GOT3 (cell line): ENCODE measurements at places on chromosomes 5 and 9.

DNA sequence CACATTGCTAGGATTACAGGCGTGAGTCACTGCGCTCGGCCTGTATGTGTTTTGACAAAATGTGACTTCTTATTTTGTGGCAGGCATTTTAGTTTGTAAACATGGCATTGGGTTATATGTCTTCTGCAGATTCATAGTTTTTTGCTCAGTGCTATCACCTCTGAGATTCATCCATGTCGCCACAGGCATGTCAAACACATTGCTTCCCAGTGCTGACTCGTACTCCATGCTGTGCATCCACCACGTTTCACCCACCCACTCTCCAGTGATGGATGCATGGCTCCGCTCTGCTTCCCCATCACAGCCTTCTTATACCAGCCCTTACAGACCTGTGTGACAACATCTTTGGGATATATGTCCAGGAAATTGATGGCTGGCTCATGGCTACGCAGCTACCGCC is 158.8 kb downstream of the GAS1 start:
- no peak for DNase-seq

GRCh38 chr9:81915801-81916505 is 12.3 kb upstream of the SPATA31D4 start:
- DNase-seq, result no peak

DNA sequence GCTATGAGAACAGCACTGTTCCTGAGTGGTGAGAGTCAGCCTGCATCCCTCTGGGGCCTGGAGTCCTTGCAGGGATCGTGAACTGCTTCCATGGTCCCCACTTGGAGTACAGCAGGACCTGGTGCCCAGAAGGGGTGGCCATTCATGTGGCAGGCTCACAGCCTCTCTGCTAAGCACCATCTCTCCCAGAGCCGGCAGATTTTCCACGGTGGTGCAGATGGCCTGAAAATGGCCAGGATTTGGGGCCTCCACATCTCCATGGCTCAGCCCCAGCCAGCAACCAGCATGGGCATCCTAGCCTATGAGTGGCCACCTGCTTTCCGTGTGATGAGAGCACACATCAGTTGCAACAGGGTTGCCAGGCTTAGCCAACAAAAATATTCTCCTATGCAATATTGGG is 33.9 kb upstream of the SEMA4D start:
- DNase-seq, result no peak

- DNase-seq, result no peak
These were observed 6.8 kb downstream of the FAM219A start for GRCh38 chr9:34451545-34451944.

GRCh38 chr5:139132515-139132914 is 65.7 kb downstream of the SIL1 start:
- DNase-seq, result no peak

GRCh38 chr9:137744632-137745183 is 125.9 kb downstream of the EHMT1 start:
- no peak for DNase-seq

GRCh38 chr5:60010328-60010727 is 116.8 kb upstream of the PDE4D start:
- DNase-seq, result no peak

GRCh38 chr9:98789483-98790133 is 6.7 kb downstream of the ANKS6 start:
- no peak for DNase-seq

- DNase-seq, result no peak
These were observed 45.5 kb upstream of the RNU6ATAC start for GRCh38 chr9:134209731-134210311.

DNA sequence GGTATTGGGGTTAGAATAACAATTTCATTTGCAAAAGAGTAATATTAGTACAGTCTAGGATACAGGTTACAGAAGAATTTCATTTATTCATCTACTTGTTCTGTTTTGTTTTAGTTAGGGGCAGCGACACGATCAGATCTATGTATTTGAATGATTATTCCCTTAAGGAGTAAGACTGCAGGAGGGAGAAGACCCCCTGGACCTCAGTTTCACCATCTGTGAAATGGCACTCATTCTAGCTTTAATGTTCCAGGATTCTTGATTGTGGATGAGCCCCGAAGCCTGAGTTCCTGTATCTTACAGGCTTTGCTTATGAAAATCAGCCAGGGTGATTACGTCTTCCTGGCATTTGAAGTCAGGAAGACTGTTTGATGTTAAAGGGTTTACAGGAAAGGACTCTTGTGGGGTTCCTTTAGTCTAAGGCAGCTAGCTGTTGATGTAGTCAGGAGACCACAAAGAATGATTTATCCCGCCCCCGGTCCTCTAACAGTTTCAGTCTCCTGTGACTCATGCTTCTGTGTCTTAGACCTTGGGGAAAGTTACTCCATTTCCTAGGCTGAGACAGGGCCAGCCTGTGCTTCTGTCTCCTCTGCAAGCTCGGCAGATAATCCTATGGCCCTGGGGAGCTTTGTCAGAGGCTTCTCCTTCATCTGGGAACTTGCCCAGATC is 11.5 kb downstream of the SMIM3 start:
- DNase-seq, result peak; percentile 71

- no peak for DNase-seq
These were observed 58.3 kb downstream of the HMGCR start for GRCh38 chr5:75395277-75395676.

- no peak for DNase-seq
These were observed 10.7 kb upstream of the ZBTB34 start for GRCh38 chr9:126849591-126850225.

DNA sequence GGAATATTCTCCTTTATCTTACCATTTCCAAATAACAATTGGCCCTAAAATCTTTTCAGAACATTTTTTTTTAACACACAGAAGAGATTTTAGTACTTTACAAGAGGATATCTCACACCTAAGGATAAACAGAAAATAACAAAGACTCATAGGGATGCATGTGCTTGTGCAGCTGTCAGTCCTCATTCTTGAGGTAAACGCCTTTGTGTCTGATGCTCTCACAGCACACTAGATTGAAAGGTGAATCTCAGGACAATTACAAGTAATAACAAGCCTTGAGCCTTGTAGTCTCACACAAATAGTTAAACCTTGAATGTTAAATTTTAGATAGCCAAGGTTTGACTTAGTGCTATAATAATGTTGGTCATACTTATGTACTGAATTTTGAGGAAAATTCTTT is 439.2 kb downstream of the PTPRD start:
- no peak for DNase-seq

- DNase-seq, result no peak
These were observed 46.0 kb downstream of the VAV2 start for GRCh38 chr9:133945977-133946753.

DNA sequence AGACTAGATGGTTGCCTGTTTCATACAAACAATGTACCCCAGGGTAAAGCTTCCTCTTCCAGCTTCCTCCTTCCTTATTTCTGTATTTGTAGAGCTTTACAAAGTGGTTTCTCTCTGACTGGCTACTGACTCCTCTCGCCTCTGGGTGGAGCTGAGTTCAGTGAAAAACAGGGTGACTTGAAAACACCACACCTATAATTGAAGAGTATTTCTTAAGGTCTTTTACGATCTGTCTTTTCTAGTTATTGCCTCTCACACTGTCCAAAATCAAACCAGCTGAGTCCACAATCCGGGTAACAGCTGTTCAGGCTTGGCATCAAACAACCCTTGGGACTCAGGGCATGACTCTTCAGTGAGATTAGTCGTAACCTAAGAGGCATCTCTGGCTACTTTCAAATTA is 200.4 kb downstream of the ARRDC3 start:
- peak; percentile 1 for DNase-seq

DNA sequence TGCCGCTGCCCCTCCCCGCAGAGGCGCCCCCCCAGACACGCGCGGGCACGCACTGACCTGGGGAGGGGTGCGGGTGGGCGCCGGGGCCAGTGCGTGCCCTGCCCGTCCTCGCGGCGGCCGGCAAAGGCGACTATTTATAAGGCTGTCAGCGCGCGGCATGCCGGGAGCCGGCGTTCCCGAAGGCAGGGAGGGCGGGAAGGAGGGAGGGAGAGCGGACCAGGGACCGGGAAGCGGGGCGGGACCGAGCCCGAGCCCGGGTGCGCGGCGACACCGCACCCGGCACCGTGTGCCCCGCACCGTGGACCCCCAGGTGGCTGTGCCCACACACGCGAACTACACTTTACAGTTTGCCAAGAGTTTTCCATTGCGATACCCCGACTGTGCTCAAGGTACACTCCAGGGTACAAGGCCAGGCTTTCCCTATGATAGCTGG is at the start of gene AK1:
TSS of gene AK1 (minus strand) at position 110 of the 433 bp plus-strand sequence. CDS start 3,058 bp downstream, outside the sequence.
- no peak for DNase-seq

DNA sequence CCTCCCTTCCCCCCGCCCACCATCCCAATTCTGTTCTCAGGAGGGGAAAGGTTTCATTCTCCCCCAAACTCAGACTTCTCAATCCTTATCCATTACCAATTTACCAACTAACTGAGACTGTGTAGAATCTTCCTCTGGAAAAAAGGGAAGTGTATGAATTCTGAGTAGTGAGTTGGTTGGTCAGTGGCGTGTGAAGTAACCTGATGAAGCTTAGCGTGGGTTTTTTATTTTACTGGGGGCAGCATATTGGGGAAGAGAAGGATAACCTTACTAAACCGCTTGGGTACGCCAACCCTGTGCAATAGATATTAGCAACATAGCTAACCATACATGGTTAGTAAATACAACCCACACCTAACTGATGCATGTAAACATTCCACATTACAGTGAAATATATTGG is 1.1 kb upstream of the DNAJC21 start:
- no peak for DNase-seq
